Right lung (tissue), 10 donors: ENCODE measurements at places on chromosomes 5 and 9. TPM values are rescaled to one million over a fixed set of nuclear protein-coding genes. Genes with fewer than 3 reads are reported as not detected.
A peak's percentile ranks its signal among the peaks of the same experiment; 100 is the strongest.

Gene PCDHB5
- 13.2 TPM for polyA plus RNA-seq

Gene C9orf50
- 0.34 TPM for polyA plus RNA-seq

Gene CCIN
- not detected for polyA plus RNA-seq

Gene C9
- polyA plus RNA-seq: 0.15 TPM

Gene SH3TC2
- 1.6 TPM for polyA plus RNA-seq

Gene CERT1
- polyA plus RNA-seq: 54.5 TPM

Gene GRM6
- polyA plus RNA-seq: 1.8 TPM

Gene SLC6A19
- polyA plus RNA-seq: not detected

Gene RNF183
- 0.34 TPM for polyA plus RNA-seq

Gene ADRB2
- 0.94 TPM for polyA plus RNA-seq

Gene TYRP1
- 9.9 TPM for polyA plus RNA-seq

Gene SPINK4
- polyA plus RNA-seq: not detected

Gene LOX
- 25.9 TPM for polyA plus RNA-seq

Gene SLC45A2
- 0.10 TPM for polyA plus RNA-seq

Gene BOD1
- 127 TPM for polyA plus RNA-seq

Gene TMEM215
- polyA plus RNA-seq: not detected

Gene ARSI
- polyA plus RNA-seq: 21.9 TPM

DNA sequence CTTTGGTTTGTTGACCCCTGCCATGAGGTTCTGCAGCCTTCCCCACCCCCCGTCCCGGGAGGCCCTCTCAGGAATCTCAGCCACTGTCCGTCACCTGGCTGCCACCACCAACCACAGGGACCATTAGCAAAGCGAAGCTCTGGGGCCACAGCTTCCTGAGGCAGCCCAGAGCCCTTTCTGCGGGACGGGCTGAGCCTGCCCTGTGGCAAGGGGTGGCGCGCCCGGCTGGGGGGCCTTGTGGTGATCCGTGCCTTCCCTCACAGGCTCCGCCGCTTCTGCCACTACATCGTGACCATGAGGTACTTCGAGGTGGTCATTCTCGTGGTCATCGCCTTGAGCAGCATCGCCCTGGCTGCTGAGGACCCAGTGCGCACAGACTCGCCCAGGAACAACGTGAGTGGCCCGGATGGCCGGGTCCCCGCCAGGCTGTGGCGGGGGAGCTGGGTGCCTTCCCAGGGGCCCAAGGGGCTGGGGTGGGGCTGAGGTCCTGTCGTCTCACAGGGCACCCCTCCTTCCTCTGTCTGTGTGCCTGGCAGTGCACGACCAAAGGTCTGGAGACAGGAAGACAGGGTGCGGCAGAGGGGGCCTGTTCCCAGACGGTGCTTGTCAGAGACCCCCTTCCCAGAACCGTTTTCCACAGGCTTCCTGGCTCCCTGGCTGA lies 169.2 kb downstream of the CACNA1B start:
- no peak for DNase-seq

GRCh38 chr5:72288924-72289323 lies 31.1 kb downstream of the MRPS27 start:
- no peak for DNase-seq

GRCh38 chr5:105782501-105782900 lies 1888.2 kb downstream of the EFNA5 start:
- no peak for DNase-seq

DNA sequence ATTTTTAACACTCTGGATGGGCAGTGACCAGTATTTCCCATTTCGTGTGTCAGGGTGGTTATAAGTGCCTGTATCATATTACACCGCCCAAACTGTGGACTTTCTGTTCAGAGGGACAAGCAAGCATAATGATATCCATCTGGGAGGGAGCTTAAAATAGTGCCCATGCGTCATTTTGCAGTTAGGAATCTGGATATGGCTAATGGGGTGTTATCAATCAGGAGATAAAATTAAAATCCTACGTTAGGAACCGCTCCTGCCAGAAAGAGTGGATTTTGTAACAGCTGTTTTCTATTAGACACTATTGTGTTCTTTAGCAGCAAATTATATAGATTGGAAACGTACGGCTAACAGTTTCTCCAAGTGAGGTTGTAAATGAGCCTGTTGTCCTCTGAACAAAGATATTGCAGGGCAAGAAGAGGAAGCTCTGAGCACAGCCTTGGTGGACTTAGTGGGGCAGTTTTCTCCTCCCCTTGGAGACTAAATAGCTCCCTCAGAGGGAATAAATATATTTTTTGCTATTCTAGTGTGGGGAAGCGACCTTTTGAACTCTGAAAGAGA lies 160.4 kb downstream of the SPATA31D1 start:
- peak; percentile 75 for DNase-seq

GRCh38 chr5:10863763-10864383 lies 102.8 kb upstream of the DAP start:
- no peak for DNase-seq

DNA sequence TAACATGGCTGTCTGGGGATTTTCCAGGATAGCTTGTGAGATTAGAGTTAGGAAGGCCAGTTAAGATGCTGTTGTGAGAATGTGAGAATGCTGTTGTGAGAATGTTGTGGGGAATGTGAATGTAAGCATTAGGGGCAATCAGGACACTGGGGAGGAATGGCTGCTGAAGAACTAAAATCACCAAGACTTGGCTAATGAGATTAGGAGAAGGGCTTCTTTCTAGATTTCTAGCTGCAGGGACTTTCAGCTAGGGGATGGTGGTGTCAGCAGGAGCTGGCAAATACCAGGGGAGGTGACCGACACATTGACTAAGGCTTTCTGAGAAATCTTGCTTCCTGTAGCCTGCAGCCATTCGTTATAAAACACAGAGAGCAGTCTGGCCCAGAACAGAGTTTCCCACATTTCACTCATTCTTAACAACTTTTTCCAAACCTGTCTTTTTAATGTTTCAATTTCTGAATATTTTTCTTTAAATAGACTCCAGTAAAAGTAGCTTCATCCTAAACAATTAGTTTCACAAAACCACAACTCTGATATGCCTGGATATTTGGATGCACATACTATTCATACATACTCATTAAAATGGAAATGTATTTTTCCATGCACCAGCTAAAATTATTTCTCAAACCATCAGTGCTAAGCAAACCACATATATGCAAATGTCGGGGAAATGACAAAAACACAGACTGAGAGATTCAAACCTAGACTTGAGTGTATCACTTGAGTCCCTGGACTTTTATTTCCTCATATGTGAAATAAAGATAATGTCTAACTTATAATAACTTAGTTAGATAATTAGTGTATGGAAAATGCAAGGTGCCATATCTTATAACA lies 89.3 kb upstream of the TNC start:
- DNase-seq: no peak

- no peak for DNase-seq
Observed at GRCh38 chr9:35691757-35692301, 2.1 kb upstream of the TPM2 start.

DNA sequence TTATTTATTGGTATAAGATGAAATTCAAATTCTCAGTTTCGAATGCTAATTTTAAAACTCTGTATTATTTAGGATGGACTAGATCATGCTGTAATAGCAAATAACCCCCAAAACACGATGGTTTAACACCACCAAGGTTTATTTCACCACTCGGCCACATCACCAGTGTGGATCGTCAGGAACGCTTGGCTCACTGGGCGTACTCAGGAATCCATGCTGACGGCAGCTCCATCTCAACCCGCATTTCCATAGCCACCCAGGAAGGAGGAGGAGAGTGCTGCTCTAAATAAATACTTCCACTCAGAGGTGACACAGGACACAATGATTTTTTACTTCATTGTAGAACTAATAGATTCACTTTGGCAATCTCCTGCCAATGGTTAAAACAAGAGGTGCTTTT lies 347.4 kb downstream of the SH3GL2 start:
- DNase-seq: no peak

DNA sequence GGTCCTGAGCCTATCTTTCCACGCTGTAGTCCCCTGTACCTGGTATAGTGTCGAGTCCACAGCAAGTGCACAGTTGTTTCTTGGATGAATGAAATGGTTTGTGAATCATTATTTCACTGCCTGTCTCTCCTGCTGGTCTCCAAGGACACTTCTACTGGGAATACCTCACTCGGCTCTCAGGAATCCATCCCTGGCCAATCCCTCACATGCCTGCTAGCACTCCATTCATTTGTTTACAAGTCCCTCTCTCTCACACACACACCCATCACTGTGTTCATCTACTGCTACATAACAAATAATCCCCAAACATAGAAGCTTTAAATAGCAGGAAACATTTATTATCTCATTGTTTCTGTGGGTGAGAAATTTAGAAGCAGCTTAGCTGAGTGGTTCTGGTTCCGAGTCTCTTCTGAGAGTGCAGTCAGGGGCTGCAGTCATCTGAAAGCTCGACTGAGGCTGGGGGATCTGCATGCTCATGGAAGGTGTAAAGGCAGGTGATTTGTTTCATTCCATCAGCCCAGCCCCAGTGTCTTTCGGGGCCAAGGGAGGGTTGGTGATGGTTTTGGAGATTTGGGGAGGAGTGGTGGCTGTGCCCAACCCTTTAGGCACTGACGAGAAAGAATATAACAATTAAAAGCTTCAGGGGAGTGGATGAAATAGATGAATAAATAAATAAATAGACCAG lies 132.7 kb upstream of the IER5L start:
- DNase-seq: no peak

DNA sequence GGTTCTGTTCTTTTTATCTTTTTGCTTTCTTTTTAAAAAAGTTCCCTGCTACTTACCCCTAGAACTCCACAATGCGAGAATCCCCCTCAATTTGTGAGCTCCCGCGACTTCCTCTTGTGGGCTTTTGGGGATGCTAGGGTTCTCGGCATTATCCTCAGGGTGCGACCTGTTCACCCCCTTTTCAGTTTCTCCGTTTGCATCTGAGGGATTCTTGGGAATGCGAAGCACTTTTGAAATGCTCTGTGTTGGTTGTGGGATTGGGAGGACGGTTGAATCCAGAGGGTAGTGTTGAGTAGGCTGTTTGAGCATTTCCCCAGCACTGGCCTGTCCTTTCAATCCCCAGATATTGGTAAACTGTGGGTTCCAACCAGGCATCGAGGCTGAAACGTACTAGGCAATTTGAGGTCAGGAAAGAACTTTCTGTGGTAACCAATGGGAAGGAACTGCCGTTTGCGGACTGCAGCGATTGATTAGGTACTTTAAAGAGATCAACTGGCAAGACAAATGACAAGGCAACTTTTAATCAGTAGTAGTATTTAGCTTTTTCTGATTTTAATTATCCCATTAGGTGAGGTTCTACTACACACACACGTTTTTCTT lies 415 bp downstream of the XRCC4 start:
- DNase-seq: no peak

DNA sequence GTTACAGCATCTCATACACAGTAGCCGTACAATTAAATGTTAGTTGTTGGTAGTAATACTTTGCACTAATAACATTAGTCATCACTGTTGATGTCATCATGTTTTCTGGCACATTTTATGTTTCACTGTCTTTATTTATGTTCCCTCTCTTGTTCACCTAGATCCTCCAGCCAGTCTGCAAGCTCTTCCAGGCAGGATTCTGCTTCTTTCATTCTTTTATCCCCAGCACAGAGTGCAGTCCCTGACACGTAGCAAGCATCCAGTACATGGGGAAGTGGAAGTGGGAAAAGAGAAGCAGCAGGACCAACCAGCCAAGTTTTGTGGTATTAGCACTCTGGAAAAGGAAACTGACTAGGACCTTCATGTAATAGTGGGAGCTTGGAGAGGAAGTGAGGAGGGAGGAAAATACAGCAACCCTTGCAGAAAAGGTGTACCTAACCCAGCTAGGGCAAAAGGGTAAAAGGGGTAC lies 89.7 kb upstream of the SLC44A1 start:
- no peak for DNase-seq

DNA sequence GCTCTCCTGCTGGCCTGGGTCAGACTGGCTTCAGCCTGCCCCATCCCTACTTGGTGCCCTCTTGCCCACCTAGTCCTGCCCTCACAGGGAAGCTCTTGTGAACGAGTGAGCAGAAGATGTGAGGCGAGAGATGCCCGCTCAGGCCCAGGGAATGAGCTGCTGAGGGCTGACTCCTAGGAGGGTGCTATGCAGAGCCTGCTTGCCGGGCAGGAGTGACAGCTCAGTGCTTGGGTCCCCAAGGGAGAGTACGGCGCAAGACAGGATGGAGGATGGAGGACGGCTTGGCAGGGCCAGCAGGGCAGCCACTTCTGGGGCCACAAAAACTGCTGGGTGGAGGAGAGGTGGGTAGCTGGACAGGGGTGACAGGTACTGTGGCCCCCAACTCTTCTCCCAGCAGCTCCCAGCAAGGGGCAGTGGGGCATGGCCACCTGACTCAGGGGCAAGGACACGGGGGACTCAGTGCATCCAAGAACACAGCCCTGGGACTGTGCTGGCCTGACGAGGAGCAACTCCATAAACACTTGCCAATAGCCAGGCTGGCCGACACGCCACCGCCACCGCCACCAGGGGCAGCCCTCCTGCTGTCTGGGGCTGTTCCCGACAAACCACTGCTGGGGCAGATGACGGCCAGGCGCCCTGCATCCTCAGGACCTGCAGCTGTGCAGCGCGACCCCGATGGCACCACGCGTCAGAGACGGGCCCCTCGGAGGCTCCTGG lies 55.6 kb upstream of the UBAC1 start:
- DNase-seq: no peak

GRCh38 chr9:136975644-136976043 lies 1.7 kb upstream of the PTGDS start:
- no peak for DNase-seq

- no peak for DNase-seq
Observed at GRCh38 chr5:4862500-4862899, 277.6 kb upstream of the ADAMTS16 start.

GRCh38 chr9:14432666-14433350 lies 118.9 kb upstream of the NFIB start:
- no peak for DNase-seq

- no peak for DNase-seq
Observed at GRCh38 chr5:158387499-158387898, 528.6 kb upstream of the CLINT1 start.

- DNase-seq: no peak
Observed at GRCh38 chr9:121424024-121424432, 54.0 kb upstream of the STOM start.
